Head of caudate nucleus (tissue), 42 donors: ENCODE measurements at places on chromosomes 5 and 9.

DNA sequence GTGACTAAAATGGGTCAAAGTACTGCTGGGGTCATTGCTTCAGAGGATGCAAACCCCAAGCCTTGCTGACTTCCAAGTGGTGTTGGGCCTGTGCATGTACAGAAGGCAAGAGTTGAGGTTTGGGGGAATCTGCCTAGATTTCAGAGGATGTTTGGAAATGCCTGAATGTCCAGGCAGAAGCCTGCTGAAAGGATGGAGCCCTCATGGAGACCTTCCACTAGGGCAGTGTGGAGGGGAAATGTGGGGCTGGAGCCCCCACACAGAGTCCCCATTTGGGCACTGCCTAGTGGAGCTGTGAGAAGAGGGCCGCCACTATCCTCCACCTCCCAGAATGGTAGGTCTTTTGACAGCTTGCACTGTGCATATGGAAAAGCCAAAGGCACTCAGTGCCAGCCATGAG, 377.7 kb upstream of the TRPC7 start:
- no peak for DNase-seq

DNA sequence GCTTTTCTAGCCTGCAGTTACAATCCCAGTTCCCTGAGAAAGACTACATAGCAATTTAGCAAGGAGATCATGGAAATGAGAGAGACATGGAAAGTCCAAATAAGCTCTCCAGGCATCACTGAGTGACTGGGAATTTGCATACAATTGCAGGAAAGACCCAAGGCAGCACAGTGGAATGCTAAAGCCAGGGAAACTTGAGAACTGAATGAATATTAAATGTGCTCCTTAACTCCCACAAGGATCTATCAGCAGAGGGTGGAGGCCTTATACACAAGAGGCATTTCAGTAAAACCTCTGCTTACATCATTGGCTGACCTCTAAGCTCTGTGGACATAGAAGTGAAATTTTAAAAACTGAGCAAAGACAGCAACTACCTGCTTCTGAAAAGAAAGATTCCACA, 355.6 kb upstream of the DAB2 start:
- DNase-seq, result no peak

DNA sequence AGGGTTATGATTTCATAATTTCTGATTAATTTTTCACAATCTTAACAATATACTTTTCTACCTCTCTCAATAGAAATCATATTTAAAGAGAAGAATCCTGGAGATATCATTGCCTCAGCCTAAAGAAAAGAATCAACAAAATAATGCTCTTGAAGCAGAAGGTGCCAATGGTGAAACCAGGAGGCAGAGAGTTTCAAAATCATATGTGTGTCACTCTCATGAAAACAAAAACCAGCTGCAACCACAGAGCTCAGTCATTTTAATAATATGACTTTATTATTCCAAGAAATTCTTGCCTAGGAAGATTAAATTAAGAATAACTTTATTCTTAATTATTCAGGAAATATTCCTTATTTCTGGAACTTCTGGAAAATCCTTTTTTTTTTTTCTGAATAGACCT, 266.8 kb upstream of the ACTBL2 start:
- no peak for DNase-seq

DNA sequence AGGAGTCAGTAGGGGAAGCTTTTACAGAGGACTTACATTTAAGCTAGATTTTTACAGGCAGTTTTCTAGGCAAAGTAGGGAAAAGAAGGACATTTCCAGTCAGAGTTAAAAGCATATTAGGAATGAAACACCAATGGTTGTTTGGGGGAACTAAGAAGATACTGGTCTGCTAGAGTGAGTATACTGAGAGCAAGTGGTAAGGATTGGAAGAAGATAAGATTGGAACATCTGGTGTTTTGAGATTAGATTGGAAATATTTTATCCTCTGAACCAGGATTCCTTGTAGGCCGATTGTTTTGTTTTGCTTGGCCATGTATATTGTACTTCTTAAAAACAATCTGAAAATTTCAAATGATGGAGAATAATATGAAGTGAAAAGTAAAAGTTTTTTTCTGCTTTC, 7.7 kb downstream of the FBXO38 start:
- DNase-seq, result no peak

DNA sequence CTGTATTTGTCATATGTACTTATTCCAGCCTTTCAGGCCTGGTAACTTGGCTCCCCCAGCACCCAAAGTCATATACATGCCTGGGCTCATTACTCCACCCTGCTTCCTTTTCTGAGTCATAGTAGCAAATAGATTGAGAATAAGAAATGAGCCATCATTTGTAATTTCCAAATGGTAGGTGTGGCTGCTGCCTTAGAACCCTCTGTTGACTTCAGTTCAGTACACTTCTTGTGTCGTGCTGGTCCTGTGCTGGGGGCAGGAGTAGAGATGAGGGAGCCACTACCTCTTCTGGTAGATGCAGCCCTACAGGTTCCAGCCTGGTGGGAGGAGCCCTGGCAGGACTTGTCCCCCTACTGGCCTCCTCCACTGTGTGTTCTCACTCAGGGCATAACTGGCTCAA, 11.1 kb downstream of the GM2A start:
- no peak for DNase-seq

GRCh38 chr9:120312031-120312430, 267.9 kb downstream of the CDK5RAP2 start:
- no peak for DNase-seq

DNA sequence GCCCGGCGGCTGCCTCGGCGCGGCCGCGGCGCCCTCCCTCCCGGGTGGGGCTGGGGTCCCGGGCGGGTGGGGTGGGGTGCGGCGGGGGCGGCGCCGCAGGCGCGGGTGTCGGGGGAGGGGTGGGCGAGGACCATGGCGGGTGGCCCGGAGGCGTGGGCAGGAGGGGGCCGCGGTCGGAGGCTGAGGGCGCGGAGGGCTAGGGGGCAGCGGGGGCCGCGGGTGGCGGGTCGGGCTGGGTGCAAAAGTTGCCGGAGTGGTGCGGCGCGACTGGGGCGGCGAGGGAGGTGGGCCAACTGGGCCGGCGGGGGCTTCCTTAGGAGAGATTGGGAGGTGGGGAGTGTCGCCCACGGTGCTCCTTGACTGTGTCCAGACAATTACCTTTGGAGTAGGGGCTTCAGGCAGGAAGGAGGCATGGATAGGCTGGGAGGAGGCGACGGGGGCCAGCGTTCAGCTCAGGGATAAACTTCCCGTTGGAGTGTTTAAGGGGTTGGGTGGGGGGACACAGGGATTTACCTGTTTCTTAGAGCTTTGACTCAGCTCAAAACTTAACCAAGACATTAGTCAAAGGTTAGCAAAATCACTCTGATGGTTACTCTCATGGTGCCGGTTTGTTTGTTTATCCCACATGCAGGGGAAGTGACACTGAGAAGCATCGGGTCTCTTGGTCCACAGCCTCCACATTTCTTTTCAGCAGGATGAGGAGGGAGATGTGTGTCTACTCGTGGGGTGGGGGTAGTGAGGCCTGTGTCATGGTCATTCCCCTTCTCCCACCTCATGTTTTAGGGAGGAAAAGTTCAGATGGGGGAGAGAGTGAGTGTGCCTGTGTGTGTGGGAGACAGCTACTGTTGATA, 859 bp downstream of the CSNK1G3 start:
- no peak for DNase-seq

GRCh38 chr5:128574041-128574440, 36.0 kb upstream of the FBN2 start:
- DNase-seq, result no peak

DNA sequence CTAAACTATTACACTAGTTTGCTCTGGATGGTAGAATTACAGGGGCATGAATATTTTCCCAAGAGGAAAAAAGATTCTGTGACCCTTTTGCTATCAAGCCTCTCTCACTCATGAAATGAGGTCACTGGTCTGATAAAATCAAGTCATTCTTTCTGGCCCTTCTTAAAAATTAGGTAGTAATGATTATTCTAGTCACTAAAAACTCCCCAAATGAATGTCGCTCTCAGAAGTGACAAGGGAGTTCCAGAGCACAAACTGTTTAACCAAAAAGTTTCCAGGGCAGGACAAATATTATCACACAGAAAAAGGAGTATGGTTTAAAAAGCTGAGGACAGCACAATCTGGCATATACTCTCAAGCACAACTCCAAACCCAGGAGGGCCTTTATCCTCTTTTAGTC, 12.5 kb downstream of the ERMP1 start:
- no peak for DNase-seq

DNA sequence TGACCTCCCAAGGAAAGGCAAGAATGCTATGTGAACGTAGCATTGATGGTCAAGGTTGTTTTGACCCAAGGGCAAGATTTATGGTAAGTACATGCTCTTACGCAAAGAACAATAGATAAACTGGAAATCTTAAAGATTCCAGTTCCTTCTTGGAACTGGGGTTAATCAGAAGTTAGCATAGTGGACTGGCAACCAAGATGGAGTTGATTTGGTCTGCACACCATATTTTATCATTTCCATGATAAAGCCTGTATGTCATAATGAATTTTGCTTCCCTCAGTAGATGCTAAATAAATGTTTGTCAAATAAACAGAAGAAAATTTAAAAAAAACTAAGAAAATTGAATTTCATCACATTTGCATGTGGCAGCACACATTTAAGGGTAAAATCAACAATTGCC, 242.4 kb upstream of the MEF2C start:
- no peak for DNase-seq

- peak; percentile 54 for DNase-seq
Measured at GRCh38 chr5:140806834-140807775, at the start of gene PCDHA4. PCDHA4 (plus strand) TSS chr5:140807068.

DNA sequence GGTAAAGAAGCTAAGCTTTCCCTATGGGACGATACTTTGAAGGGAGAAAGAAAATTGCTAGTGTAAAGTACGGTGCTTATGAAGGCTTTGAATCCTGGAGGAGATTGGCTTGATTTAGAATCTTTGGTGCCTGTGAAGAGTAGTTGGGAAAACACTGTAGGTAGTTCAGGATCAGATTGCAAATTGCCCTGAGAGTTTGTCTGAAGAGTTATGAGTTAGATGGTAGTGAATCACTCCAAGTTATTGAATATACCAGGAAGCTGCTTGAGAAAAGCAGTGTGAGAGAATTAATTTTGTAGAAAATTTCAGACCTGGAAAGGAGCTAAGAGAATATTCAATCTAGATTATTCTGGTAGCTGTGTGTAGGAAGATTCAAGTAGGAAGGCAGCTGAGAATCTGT, 11.5 kb downstream of the MAN2A1 start:
- DNase-seq, result no peak

DNA sequence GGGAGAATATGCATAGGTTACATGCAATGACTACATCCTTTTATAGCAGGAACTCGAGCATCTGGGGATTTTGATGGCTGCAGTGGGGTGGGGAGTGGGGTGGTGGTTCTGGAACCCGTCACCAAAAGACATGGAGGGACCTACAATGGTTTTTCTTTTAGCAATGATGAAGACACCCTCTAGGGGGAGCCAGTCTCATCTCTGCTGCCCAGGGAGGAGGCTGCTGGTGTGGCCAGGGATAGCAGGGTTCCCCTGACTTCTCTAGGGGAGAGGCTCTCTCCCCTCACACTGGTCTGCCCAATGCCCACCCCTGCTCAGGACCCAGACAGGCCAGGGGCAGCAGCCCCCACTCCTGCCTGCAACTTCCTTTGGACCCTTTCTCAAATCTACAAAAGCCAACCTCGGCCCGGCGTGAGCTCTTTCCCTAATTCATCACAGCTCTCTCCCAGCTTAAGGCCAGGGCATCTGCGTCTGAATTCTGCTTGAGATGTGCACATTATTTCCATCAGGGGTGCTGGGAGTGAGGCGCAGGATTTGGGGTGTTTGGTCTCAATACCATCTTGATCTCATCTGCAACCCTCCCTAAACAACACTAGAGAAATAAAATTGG, 73.6 kb upstream of the RETREG1 start:
- DNase-seq, result peak; percentile 45
